ENCODE measurements at places on chromosomes 7 and 10.

- DNase-seq: no peak
These were observed 2.2 kb downstream of the STRIP2 start for GRCh38 chr7:129436335-129436923.

DNA sequence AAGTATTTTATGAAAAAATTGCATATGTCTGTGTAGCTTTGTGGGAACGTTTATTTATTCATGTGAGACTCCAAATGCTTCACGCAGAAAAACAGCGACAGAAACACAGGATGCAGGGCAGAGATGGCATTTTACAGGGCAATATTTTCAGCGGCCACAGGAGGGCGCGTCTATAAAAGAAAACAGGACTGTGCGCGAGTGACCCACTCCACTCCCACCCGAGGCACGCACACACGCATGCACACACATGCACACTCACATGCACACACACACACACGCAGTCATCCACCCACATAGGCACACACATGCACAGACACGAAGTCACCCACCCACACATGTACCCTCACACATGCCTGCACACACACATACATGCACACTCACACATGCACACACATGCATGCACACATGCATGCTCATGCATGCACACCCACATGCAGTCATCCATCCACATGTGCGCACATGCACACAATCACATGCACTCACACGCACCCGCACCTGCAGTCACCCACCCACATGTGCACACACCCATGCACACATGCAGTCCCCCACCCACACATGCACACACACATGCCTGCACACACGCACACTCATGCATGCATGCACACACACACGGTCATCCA lies 96.3 kb downstream of the DNAJB6 start:
- no peak for DNase-seq

DNA sequence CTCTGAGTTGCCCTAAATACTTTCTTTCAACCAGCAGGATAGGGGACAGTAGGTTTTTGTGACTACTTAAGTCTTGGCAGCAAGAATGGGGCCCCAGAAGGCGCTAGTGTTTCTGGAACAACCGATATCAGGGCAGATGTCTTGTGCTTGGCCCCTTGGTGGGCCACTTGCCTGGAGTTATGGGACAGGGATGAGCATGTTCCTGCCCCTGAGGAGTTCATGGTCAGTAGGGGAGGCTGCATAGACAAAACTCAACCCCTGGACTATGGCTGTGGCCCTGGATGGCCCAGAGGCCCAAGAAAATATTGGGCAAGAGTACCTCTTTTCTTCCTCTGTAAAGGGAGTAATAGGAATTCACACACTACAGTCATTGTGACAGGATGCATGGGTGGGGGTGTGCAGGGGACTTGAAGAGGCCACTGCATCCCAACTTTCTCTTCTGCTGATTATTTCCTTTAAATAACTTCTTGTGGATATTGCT lies 57.7 kb upstream of the IGFBP3 start:
- DNase-seq: no peak

DNA sequence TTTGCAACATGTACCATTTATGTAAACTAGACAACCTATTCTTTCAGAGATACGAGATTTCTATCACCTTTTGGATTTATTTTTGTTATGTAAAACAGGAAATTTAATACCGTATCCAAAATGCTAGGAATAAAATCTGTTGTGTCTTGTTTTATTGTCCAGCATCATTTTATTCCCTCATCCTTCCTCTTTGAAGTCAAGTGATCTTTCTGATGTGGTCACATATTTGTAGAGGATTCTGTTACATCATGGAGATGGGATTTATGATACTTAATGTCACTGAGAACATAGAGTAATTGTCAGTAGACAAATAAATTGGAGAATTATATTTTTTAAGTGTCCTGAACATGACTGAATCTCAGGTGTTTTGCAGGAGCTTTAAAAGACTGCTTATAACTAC lies 64.7 kb downstream of the ZNF277 start:
- no peak for DNase-seq

- no peak for DNase-seq
These were observed 479.3 kb downstream of the DNAJB6 start for GRCh38 chr7:157816086-157816485.

DNA sequence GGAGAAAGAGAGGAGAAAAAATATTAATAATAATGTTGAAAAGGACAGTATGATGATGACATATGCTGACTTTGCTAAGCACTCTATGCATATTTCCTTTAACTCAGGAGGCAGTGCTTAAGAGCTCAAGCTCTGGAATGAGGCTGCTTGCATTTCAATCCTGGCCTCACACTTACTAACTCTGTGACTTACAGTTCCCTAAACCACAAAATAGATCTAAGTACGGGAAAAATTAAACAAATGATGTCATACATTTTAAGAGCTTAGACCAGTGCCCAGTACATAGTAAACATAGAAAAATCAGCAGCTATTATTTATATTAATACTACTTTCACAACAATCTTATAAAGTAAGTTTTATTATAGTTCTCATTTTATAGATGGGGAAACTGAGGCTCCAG lies 61.3 kb downstream of the GFRA1 start:
- DNase-seq: peak; percentile 64

DNA sequence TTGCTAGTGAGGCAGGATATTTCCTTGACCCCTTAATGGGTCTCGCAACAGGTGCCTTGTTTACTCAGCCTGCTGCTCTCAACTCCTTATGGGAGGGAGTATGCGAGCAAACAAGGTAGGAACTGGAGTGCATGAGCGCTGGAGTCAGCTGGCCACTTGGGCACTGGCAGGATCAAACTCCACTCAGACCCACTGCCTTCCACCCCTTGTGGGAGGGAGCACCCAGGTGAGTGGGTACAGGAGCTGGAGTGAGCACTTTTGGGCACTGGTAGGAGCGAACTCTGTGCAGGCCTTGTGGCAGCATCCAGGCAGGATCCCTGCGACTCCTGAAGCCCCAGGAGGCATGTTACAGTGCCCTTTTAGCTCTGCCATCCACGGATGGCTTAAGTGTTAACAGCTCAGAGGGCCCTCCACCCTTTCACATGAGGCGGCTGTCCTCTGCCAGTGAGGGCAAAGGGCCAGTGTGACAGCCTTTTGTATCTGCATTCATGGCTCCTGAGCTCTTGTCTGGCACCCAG lies 123.2 kb downstream of the ST7 start:
- DNase-seq: no peak

GRCh38 chr10:78910021-78910420 lies 158.7 kb upstream of the ZMIZ1 start:
- no peak for DNase-seq

DNA sequence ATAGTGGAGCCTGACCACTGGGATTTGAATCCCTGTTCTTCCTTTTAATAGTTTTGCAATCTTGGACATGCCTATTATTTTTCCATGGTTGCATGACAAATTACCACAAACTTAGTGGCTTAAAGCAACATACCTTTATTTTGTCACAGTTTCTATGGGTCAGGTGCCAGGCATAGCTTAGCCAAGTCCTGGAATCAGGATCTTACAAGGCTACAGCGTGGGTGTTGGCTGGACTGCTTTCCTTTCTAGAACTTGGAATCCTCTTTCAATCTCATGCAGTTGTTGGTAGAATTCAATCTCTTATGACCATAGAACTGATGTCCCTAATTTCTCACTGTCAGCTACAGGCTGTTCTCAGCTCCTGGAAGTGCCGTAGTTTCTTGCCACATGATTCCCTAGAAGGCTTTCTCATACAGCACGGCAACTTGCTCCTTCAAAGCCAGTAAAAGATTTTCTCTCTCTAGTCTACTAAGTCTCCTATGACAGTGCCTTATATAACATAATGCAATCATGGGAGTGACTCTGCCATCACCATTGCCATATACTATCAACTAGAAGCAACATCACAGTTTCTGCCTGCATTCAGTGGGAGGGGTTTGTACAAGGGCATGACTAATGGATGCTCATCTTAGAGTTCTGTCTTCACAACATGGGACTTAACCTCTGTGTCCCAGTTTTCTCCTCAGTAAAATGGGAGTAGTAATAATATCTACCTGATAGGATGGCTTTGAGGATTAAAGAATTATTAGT lies 243.4 kb upstream of the FZD1 start:
- DNase-seq: no peak

DNA sequence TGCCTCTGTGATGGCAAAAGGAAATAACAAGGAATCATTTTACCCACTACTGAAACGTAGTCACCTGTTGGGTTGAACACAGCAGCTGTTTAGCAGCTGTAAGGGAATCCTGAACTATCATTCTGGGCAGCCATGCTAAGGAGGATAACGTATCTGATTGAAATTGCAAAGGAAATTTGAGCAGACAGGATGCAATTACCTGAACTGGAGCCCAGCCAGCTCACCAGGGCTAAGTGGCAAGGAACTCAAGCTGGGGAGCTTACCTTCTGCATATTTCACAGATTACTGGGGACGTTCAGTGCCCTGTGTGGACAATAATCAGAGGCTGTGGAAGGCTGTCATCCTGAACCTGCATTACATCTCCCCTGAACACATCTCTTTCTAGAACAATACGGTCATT lies 650.5 kb downstream of the SORCS3 start:
- DNase-seq: no peak

- DNase-seq: no peak
These were observed 147.9 kb downstream of the FRMD4A start for GRCh38 chr10:14182781-14183180.

GRCh38 chr10:659688-660141 lies 29.8 kb downstream of the DIP2C start:
- DNase-seq: peak; percentile 75

GRCh38 chr10:108005627-108006026 lies 841.1 kb upstream of the SORCS1 start:
- no peak for DNase-seq

GRCh38 chr10:12455318-12455717 lies 106.0 kb downstream of the CAMK1D start:
- no peak for DNase-seq

DNA sequence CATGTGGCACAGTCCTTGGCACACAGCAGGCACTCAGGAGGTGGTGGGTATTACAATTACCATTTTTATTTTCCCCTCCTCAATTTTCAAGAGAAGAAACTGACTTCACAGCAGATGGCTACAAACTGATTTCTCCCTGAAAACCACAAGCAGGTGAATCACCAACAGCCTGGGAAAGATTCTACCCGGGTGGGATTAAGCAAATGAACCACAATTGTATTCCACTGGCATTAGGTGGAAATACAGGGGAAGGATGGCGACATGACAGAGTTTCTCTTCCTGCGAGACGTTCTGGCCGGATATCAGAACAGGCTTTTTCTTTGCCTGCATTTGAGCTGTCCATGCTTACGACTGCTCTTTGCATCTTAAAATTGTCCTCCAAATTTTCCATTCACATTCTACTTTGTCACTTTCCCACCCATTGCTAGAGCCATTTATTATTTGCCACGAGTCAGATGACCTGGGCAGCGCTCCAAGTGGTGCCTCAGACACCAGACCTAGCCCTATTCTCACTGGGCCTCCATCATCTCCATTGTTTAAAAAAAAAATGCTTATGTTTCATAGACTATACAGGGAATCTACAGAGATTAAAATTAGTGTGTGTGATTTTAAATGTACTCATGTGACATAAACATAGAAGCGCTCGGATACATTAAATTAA lies 4.6 kb downstream of the DENND11 start:
- no peak for DNase-seq

DNA sequence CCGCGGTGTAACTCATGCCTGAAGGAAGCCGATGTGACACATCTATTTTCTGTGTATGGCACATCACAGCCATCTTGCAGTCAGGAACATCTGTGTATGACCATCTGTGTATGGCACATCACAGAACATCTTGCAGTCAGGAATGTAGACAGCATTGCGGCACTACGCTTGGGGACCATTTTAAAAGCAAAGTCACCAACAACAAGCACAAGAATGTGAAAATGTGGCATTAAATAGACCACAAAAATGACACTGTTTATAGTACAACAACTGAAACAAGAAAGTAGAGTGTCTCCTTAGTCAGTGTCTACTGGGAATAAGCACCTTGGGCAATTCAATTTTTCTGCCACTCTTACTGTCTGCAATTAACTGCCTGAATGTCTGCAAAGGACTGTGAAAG lies 124.4 kb downstream of the HGF start:
- DNase-seq: no peak

DNA sequence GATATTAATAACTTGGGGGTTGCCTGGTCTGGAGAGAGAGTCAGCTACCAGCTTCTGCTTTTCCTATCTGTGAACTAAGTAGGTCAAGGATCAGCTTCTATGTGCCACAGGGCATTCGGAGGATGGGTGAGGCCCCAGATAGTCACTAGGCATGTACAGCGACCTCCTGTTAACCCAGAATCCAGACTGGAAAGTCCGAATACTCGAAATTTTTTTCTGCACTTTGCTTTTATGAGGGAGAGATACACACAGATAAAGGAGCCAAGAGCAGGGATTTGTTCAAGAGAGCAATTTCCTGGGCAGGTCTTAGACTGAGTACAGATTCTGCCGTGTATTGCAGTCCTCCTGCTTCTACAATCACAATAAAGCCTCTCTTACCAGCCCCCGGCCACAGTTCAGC lies 54.2 kb downstream of the EMX2 start:
- DNase-seq: no peak

DNA sequence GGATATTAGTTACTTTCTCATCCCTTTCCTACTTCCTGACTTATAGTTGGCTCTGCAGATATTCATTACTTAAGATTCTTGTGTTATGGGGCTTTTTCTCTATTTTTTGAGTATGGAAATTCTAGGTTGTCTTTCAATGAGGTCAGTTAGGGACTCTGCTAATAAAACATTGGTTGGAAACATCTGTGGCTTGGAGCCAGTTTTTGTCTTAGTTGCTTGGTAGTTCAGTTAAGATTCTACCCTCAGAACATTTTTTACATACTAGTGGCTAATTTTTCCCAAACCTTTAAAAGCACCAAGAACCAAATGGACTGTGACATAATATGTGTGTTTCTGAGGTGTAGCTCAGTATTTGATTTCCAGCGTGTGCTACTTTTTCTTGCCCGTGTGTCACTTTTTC lies 305.6 kb upstream of the FZD1 start:
- DNase-seq: peak; percentile 45

GRCh38 chr7:112197322-112197721 lies 8.9 kb downstream of the DOCK4 start:
- no peak for DNase-seq

- no peak for DNase-seq
These were observed 752.3 kb downstream of the SUGCT start for GRCh38 chr7:40887099-40887498.

- DNase-seq: no peak
These were observed 257.9 kb downstream of the FGFR2 start for GRCh38 chr10:121340271-121340831.

DNA sequence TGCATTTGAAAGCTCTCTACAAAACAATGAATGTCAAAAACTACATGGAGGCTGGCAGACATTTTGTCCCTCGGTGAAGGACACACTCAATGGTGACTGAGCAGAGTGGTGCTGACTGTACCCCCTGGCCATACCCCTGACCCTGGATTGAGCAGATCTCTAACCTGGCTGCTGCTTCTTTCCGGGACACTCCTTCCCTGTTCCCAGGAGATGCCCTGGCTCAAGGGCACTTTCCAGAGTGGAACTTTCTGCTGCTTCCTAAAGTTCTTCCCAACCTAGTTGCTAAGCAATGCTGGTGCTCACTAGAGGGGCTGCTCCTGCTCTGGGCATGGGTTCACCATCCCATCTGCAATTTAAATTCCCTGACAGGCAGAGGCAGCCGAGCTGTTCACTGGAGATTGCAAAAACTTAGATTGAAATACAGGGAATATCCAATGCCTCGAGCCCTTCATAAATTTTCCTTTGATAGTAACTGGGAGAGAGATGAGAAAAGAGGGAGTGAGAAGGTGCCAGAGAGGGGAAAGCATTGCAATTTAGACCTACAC lies 384.3 kb upstream of the PODXL start:
- no peak for DNase-seq

GRCh38 chr7:142927085-142927745 lies 6.3 kb downstream of the TRPV5 start:
- no peak for DNase-seq

All from GM04504 (cell line).